A549 treated with GW870086 at 1 μM for 4 hours (cell line): ENCODE measurements at places on chromosomes 7 and 10. TPM values are rescaled to one million over a fixed set of nuclear protein-coding genes. Genes with fewer than 3 reads are reported as not detected.

Gene SFRP4
- total RNA-seq: 2.6 to 4.1 TPM (median 3.8 TPM) in 5 replicates

Gene MAT1A
- total RNA-seq: 0.03 to 0.05 TPM in 2 of 5 replicates, not detected in the others

Gene PPP1R3C
- 16.0 to 20.6 TPM (median 17.1 TPM) in 5 replicates for total RNA-seq

Gene MKI67
- total RNA-seq: 50.5 to 71.5 TPM (median 60.1 TPM) in 5 replicates

Gene MBL2
- not detected in 5 replicates for total RNA-seq

Gene CRPPA
- total RNA-seq: 0.36 to 0.85 TPM (median 0.59 TPM) in 5 replicates

Gene ZNF467
- total RNA-seq: 0.91 to 1.2 TPM (median 1.0 TPM) in 5 replicates
